ENCODE measurements at places on chromosomes 11 and 22.

DNA sequence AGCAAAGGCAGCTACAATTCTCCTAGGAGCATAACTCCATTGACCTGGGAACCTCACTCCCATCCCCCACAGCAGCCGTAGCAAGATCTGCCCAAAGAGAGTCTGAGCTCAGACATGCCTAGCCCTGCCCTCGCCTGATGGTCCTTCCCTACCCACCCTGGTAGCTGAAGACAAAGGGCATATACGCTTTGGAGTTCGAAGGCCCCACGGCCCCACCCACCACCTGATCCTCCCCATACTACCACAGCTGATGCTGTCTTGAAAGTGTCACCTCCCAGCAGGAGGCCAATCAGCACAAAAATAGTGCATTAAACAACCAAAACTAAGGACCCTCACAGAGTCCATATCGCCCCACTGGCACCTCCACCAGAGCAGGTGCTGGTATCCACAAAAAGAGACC lies 22.6 kb upstream of the GNAZ start:
- no peak for DNase-seq

DNA sequence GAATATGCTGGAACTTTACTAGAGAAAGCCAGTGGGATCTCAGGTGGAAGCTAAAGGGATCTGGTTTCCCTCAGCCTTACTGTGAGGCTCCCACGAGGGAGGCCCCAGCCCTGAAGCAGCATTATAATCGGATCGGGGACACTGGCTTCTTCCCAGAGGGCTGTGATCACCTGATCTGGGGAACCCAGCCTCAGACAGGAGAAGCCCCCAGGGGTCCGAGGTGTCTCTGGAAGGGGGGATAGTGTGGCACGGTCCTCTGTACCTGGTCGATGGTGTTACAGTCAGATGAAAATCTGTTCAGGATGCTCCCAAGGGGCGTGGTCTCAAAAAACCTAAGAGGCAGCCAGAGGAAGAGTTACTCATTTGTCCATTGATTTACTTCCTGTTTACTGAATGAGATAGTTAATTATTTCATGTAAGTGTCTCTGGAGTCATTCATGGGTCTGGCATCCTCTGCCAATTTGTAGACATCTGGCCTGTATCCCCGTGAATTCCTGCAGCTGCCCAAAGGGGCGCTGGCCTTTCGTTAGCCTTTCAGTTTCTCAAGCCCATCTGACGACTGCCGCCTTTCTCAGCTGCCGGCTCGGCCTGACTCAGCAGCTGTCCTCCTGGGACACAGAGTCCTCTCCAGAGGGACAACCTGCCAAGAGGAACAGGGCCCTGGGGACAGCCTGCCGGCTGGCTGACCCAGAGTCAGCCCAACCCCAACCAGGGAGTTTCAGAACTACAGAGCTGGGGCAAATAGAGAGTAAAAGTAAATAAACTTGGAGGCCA lies 17.0 kb upstream of the KCNJ11 start:
- DNase-seq, result peak; percentile 9

DNA sequence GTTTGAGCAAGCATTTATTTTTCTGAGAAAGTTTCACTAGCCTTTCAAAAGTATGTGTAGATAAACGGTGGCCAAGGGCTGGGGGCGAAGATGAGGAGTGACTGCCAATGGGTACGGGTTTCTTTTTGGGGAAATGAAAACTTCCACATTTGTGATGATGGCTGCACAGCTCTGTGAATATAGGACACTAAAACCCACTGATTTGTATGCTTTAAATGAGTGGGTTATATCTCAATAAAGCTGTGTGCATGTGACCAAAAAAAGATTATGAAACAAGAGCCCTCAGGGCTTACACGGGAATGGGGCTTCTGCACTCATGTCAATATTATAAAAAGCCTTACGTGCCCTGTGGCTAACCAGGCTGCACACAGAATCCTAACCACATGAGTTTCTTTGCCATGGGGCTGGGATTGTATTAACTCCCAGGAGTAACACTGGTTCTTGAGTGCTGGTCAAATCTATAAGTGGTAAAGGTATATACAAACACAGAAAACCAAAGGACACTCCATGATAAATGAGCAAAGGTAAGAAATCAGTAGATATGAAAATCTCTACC lies 31.3 kb downstream of the ABCC8 start:
- DNase-seq, result no peak

GRCh38 chr11:113387605-113388211 lies at the start of gene ANKK1:
TSS of gene ANKK1 (plus strand) at chr11:113387779. CDS start at chr11:113387885, 106 bp downstream.
- DNase-seq, result no peak

DNA sequence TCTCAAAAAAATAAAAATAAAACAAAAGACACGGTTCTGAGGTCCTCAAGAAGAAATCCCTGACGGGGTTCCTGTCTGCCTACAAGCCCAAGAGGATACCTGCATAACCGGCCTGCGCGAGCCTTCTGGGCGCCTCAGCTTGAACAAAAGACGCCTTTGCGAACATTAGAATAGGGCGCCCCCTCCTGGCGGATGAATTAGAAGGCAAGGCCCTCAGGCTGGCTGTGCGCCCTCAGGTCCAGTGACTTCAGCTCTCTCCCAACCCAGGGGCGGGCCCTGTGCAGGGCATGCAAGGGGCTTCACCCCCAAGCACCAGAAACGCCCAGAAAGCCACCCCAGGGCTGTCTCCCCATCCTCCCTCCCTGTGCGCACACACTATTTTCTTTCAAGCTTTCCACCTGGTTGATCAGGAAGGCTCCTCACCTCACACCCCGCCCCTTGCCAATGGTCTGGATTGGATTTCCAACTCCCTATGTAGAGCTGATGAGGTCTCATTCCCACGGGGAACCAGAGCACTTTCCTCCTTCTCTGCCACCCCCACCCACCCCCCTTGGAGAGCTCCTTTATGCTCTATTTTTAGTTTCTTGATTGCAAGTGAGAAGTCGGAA lies 273.3 kb downstream of the BUD13 start:
- peak; percentile 55 for DNase-seq

DNA sequence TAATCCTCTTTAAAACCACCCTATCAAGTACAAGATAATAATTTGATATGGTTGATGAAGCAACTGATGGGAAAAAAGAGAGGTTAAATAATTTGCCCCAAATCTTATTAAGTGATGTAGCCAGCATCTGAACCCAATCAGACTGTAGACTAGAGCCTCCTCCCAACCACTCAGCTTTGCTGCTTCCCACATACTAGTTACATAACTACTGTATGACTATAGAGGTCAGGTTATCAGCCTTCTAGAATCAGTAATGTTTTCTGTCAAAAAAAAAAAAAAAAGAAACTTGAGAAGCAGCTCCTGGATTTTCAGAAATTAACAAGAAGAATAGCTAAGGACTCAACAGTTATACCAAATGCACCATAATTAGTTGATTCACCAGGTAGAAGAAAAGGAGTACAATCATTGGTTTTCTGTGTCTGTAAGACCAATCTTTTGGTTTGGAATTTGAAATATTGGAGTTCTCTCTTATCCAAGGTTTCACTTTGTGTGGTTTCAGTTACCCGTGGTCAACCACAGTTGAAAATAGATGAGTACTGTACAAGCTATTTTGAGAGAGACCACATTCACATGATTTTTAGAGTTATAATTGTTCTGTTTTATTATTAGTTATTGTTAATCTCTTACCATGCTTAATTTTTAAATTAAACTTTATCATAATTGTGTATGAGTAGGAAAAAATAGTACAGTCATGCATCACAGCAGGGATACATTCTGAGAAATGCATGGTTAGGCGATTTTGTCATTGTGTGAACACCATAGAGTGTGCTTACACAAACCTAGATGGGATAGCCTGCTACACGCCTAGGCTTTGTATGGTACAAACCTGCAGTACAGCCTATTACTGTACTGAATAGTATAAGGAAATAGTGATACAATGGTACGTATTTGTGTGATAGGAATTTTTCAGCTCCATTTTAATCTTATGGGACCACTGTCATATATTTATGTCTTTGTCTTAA lies 72.2 kb downstream of the PDHX start:
- peak; percentile 71 for DNase-seq

- DNase-seq, result peak; percentile 55
Observed at GRCh38 chr11:85086504-85087284, 540.5 kb downstream of the DLG2 start.

GRCh38 chr11:45159781-45160365 lies 13.4 kb downstream of the PRDM11 start:
- no peak for DNase-seq

GRCh38 chr11:79086056-79086455 lies 354.8 kb downstream of the TENM4 start:
- DNase-seq, result no peak

GRCh38 chr11:6548121-6548520 lies 51.0 kb downstream of the DNHD1 start:
- DNase-seq, result no peak

DNA sequence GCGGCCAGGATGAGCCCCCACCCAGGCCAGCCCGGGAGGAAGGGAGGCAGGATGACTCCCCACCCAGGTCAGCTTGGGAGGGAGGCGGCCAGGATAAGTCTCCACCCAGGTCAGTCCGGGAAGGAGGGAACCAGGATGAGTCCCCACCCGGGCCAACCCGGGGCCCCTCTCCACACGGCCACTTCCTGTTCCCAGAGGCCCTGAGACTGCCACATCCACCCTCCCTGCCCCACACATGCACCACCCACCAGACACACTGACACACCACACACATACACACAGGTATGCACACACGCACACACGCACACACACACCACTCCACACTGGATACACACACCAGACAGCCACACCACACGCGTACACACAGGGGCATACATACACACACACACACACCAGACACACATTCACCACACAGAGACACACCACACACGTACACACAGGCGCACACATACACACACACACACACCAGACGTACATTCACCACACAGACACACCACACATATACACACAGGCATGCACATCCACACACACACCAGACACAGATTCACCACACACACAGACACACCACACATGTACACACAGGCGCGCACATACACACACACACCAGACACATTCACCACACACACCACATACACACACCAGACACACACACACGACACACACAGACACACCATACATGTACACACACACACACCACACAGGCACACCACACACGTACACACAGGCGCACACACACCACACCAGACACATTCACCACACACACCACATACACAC lies 84.9 kb upstream of the PRR5 start:
- no peak for DNase-seq

GRCh38 chr22:30892286-30892685 lies 76.3 kb downstream of the MORC2 start:
- DNase-seq, result no peak

GRCh38 chr11:14386081-14386480 lies 27.1 kb upstream of the RRAS2 start:
- DNase-seq, result no peak

DNA sequence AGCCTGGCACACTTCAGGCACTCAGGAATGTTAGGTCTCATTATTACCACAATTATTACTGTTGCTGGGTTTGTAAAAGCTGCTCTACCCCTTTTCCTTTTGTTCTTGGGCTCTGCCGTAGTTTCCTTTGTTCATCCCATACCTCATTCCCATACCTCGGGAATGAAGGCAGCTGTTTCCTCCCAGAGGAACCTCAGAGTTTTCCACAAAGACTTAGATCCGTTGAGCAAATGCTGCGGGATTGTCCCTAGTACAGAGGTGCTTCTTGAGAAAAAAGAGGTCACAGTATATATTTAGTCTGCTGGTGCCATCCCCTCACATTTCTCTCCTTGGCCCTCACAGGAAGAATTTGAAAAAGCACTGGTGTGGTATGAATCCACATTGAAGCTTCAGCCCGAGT lies 134.7 kb downstream of the TTC17 start:
- no peak for DNase-seq

DNA sequence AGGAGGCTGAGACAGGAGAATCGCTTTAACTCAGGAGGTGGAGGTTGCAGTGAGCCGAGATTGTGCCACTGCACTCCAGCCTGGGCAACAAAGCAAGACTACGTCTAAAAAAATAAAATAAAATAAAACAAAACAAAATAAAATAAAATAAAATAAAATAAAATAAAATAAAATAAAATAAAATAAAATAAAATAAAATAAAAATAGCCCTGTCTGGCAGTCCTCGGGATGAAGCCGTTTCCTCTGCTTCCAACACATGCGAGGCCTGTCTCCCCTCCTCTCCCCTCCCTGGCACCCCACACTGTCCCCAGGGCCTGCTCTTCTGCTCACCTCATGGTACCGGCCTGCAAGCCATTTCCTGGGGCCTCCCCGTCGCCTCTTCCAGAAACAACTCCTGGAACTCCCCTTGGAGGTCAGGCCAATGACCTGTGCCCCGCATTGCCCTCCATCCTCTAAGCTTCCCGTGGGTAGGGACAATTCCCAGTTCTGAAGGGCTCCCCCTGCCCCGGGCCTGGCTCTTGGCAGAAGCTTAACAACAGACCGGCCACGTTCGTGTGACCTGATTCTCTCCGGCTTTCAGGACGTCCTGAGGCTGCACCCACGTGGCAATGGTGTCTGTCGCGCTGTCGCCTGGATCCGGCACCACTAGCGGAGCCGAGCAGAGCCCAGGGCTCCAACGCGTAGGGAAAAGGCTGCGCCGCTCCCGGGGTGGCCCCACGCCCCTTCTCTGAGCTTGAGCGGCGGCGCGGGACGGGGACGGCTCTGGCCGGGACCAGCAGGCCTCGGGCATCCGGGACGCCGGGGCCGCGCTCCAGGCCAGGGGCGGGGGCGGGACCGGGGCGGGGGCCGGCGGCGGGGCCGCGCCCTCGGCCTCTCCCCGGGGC lies 456 bp upstream of the PARVB start:
- peak; percentile 51 for DNase-seq

DNA sequence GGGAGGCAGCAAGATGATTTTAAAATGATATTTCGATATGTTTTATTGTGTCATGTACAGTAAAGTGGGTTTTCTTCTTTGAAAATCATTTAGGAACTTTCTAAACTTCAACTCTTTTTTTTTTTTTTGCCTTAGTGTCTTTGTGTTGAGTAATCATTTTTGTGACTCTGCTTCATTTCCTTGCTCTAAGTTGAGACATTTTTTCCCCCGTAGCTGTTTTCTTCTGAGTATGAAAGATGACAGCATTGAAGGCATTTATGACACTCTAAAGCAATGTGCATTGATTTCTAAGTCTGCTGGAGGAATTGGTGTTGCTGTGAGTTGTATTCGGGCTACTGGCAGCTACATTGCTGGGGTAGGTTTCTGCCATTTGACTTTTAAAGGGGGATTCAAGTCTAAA lies 23.5 kb downstream of the RRM1 start:
- peak; percentile 68 for DNase-seq

GRCh38 chr11:70668204-70669202 lies 270.2 kb downstream of the CTTN start:
- no peak for DNase-seq

- no peak for DNase-seq
Observed at GRCh38 chr11:69151836-69152235, 3.9 kb upstream of the SMIM38 start.

GRCh38 chr11:115664313-115664712 lies 160.1 kb upstream of the CADM1 start:
- DNase-seq, result no peak

DNA sequence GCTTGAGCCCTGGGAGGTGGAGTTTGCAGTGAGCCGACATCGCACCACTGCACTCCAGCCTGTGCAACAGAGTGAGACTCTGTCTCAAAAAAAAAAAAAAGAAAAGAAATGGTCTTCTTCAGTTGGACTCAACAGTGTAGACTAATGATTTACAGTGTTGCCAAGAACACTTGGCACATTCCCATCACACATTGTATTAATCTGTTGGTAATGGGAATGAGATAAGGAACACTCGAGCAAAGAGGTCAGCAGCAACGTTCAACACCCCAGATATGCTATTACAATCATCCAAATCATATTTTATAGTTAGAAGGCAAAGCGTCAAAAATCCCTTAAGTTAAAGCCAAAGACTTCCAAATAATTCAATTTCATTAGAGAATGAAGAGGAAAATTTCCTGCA lies 14.5 kb downstream of the CDON start:
- DNase-seq, result no peak

GRCh38 chr22:48752451-48753380 lies 1075.0 kb downstream of the BRD1 start:
- no peak for DNase-seq

- no peak for DNase-seq
Observed at GRCh38 chr11:68710409-68710808, 26.1 kb downstream of the GAL start.

Measured in fibroblast of skin of scalp (primary cell).